ENCODE measurements at places on chromosomes 7 and 10.

DNA sequence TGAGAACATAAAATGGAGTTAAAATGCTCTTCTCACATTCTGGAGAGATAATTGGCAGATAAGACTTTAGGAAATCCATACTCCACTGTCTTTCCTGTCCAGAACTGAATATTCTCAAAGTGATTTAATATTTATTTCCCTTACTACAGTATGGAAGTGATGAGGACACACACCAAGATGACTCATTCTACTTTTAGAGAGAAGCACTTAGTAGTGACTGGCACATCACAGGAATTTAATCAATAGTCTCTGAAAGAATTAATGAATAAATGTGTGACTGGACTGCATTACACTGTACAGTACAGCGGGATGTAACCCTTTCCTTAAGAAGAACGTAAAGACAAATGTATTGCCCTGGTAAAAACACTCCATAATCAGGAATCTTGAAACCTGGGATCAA, 116.7 kb downstream of the SEMA3E start:
- DNase-seq = peak; percentile 40

DNA sequence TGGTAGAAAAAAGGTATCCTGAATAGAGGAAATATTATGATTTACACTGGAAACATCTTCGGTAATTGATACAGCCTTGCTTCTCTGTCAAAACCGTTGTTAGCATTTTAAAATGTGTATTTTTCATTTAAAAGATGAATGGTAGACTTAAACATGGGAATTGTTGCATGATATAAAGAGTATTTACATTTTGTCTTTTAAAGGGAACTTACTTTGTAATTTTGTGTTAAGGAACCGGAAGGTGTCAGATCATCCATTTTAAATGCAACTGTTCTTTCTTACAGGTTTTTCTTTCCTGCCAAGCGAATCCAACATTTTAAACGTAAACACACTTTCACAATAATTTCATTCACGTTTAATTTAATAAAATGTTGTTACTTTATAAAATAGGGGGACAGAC, 1.8 kb upstream of the IGF2BP3 start:
- no peak for DNase-seq

- no peak for DNase-seq
These were observed 88.3 kb upstream of the CNTNAP2 start for GRCh38 chr7:146028251-146028750.

DNA sequence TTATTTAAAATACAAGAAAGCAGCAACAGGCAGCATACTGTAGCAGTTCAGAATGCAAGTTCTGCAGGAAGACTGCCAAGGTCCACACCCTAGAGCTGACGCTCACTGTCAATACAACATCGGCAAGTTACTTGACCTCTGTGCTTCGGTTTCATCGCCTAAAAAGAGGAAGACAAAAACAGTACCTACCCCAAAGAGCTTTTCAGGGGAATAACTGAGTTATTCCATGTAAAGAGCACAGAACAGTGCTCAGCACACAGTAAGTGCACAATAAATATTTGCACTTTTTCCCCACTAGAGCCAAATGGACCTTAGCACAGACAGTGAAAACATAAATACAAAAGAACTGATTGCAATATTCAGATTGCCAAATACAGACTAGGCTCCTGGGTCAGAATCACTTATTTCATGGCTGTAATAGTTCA, 88.6 kb downstream of the USP6NL start:
- DNase-seq = peak; percentile 31

- peak; percentile 29 for DNase-seq
These were observed 3.7 kb upstream of the ZNF800 start for GRCh38 chr7:127396184-127396583.

DNA sequence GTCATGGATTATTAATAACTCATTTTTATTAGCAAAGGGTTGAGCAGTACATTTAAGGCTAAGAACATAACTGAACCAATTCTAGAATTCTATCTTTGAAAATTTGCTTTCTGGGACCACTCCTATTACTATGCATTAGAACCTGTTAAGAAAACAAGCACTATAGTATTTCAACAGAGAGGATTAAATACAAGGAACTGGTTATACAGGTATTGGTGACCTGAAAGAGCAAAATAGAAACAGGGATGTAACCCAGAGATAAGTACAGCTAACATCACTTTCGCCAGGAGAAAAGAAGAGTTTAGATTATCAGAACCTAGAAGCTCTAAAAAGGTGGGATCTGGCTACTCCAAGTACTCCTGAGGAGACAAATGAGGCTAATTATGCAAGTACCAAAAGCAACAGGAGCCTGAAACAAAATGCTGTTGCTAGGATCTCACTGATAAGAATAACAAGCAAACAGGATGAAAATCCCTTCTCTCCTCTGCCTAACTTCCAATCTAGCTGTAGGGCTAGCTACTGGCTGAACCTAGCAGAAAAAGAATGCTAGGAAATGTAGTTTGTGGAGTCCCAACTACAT, 32.1 kb upstream of the ELAPOR2 start:
- DNase-seq = no peak

DNA sequence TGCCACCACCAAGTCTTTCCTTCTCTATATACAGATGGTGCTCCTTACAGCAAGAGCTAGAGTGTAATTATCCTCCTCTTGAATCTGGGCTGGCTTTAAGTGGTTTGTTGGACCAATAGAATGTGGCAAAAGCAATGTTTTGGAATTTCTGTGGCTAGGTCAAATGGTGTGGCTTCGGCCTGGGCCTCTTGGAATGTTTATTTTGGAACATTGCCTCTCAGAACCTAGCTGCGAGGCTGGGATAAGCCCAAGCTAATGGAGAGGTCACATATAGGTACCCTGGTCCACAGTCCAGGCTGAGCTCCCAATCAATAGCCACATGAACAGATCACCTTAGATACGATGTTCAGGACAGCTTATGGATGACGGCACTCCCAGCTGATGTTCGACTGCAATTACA, 556.7 kb downstream of the TYW1 start:
- no peak for DNase-seq

DNA sequence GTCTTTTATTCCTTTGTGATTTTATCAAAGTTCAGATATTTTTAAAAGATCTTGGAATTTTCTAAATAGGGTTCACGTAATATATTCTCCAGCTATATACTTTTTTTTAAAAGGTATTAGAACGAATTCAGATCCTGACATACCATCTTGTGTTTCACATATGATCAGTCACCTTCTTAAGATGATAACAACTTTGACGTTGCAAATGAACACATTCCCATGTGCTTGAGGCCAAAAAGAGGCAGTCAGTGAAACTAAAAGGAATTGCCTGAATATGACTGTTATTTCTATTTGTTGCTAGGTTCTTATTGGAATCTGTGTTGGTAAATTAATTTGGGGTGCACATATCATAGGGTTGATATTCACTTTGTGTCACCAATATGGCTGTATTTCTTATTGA, 310.1 kb downstream of the MDFIC start:
- DNase-seq = no peak

DNA sequence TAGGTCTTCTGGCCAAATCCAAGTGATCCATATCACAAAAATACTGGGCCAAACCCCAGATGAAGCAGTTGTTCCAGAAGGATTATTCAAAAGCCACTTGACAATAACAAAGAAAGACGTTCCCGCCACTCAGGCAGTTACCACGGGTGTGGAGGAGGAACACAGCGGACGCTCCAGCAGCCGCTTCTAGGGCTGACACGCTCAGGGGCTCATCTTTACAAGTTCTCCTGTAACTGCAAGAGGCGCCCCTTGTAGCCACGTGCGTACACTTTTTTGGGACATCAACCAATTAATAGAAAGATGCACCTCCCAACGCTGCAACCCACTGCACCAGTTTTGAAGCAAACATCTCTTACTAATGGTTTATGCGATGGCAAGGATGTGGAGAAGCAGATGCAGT, 159.4 kb downstream of the GRID1 start:
- no peak for DNase-seq

DNA sequence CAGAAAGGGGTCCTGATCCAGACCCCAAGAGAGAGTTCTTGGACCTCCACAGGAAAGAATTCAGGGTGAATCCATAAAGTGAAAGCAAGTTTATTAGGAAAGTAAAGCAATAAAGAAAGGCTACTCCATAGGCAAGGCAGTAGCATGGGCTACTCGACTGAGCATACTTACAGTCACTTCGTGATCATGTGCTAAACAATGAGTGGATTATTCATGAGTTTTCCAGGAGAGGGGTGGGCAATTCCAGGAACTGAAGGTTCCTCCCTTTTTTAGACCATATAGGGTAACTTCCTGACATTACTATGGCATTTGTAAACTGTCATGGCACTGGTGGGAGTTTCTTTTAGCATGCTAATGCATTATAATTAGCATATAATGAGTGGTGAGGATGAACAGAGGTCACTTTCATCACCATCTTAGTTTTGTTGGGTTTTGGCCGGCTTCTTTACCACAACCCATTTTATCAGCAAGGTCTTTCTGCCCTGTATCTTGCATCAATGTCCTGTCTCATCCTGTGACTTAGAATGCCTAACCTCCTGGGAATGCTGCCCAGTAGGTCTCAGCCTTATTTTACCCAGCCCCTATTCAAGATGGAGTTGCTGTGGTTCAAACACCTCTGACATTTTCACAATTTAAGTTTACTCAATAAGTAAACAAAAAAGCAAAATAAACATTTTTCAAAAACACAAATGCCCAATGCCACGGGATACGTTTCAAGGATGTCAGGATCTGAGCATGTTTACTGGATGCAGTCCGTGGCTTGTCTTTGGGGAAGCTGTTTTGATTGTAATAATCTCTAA, 37.0 kb downstream of the ALOX5 start:
- no peak for DNase-seq

GRCh38 chr7:26949319-26949718, 84.9 kb upstream of the SKAP2 start:
- no peak for DNase-seq
